Right forelimb (tissue), 1 donor: ENCODE measurements at places on chromosomes 3 and 15.

DNA sequence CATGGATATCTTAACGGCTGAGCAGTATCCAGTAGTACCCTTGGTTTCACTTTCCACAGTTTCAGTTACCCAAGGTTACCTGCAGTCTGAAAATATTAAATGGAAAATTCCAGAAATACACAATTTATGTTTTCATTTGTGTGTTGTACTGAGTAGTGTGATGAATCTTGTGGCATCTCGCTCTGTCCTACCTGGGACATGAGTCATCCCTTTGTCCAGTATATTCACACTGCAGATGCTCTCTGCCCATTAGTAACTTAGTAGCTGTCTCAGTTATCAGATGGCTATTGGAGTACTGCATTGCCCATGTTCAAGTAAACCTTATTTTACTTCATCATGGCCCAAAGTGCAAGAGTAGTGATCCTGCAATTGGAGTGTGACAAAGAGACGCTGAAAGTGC is 26.1 kb downstream of the GASK1A start:
- DNase-seq: no peak

DNA sequence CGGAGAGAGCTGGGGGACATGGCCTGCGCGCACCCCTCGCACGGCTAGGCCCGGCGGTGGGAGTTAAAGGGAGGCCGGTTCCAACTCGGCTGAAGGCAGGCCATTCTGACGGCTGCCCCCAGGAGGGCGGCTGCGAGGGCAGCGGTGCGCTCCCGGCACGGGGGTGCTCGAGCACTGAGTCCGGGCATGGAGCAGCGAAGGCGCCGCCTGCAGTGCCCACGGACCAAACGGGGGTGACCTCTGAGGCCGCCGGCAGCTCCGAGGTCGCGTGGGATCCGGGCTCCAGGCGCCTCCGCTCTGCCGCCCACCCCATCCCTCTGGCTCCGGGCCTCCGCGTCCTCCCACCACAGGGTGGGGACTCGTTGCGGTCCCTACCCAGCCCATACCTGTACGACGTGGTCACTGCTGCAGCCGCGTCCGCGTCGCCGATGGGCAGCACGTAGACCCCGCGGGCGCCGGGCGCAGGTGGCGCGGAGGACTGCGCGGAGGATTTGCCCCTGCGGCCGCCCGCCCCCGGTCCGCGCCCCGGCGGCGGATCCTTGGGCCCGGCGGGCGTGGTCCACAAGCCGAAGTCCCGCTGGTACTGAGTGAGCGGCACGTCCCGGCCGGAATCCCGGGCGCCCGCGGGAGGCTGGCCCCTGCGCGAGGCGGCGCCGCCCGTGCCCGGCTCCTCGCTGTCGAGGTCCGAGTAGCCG is 469 bp downstream of the MAP6D1 start:
- no peak for DNase-seq

GRCh38 chr15:39191871-39192291 is 389.0 kb upstream of the THBS1 start:
- no peak for DNase-seq

DNA sequence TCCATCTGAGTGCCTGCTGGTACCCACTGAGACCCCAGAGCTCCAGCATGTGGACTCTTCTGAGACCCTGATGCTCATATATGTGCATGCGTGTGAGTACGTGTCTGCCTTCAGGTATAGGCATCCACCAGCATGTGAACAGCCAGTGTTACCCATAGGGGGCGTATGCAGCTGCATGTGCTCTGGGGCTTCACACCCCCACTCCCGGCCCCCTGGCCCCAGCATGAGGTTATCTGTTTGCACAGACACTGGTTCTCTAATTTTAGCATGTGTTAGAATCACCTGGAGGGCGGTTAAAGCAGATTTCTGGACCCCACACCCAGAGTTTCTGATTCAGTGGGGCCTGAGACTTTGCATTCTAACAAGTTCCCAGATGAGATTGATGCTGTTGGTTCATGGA is 824 bp upstream of the CILP start:
- DNase-seq: no peak

- no peak for DNase-seq
Observed at GRCh38 chr3:172256101-172256734, 192.0 kb downstream of the GHSR start.

DNA sequence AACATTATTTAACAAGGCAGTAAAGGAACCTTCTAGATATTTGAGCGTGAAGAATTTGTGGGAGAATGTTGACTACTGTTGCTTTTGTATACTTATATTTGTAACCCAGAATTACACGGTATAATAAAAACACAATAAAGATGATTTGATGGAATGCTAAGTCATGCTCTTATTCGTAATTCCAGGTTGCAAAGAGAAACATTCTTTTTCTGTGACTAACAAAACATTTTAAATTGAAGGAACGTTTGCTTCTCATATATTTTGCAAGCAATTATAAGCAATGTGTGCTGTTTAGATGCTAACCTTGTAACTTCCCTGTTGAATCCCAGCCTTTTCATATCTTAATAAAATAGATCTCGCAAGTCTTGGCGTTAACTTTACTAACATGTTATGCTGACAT is 124.4 kb upstream of the CGNL1 start:
- no peak for DNase-seq

DNA sequence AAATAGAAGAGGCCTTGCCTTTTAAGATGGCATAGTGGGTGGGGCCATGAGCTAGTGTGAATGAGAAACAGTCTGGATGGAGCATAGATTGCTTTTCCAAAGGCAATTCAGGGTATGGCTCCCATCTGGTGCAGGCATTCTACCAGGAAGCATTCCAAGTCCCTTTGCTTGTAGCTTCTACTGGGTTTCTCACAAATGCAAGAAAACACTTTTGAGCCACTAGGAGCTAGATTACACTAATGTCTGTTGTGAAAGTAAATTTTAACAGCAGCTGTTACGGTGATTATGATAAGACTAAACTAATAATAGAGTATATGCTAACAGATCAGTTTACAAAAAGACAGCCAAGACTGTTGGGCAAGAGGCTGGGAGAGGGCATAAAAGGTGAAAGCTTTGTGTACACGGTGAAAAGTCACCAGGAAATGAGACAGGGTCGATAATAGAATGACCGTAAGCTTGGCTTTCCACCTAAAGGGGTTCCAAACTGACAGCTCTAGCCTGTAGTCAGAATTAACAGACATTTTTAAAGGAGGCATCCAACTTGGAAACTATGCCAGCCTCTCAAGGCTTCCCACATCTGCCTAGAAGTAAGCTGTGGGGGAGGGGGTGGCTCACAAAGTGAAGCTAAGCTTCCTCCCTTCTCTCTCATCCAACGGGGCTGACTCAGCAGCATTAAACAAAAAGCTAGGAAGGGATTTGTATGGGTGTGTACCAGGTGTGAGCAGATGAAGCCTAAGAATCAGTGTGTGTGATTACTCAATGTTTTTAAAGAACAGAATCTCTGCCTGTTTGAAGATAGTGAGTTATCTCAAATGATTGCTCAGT is 61.1 kb upstream of the GPD1L start:
- peak; percentile 48 for DNase-seq

DNA sequence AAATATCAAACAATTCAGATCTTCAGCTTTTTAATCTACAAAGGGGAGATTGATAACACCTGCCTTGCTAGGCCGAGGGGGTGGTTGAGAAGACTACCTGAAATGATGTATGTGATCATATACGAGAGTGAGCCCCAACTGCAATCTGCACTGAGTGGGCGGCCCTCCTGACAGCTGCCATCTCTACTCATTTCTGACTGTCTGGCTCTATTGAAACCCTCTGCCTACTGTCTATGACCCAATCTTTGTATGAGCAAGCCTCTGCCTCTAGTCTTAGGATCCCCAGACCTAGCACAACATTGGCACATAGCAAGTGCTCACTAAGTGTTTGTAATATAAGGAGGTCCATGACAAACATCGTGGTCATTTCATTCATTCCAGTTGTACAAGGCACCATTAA is 144.4 kb upstream of the NR2F2 start:
- no peak for DNase-seq

- DNase-seq: no peak
Observed at GRCh38 chr3:139827833-139828232, 107.2 kb upstream of the CLSTN2 start.

GRCh38 chr3:184537885-184538665 is 23.5 kb upstream of the EPHB3 start:
- no peak for DNase-seq

- DNase-seq: no peak
Observed at GRCh38 chr3:184414418-184415202, 34.8 kb downstream of the CHRD start.
